ENCODE measurements at places on chromosomes 7 and 10.

DNA sequence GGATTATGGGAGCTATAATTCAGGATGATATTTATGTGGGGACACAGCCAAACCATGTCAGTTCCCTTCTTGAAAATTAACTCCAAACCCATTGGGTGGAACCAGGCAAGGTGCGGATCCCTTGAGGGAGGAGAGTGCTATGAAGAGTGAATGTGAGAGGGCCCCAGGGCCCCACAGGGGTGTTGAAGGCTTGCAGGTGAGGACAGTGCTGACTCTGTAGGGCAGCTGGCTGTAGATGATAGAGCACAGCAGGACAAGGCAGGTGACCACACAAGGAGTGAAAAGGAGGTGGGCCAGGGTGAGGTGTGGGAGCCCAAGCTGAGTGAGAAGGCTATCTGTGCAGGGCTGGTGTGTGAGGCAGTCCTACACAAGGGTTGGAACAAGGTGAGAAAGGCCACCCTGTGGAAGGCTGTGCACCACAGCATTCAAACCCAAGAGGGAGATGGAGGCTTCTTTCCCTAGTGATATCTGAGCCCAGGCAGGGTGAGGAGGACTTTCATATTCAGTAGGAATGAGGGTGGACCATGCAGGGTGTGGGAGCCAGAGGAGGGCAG, 746.0 kb upstream of the CELF2 start:
- DNase-seq: no peak

GRCh38 chr10:52447931-52448353, 133.9 kb downstream of the DKK1 start:
- DNase-seq: no peak

- no peak for DNase-seq
Measured at GRCh38 chr7:72099784-72100183, 312.4 kb downstream of the CALN1 start.

DNA sequence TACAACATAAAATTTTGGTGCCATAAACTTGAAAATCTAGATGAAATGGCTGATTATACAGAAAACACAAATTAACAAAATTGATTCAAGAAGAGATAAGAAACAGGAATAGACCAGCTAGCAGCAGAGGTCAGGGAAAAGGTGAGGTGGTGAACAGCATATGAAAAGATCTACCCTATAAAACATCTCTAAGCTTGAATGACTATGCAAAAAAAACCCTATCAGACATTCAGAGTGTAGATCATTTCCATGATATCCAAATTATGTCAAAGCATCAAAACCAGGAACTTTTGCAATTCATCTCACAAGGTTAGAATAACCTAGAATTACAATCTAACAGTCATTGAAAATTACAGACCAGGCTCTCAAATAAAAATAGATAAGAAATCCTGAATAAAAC, 14.6 kb upstream of the BPGM start:
- no peak for DNase-seq

DNA sequence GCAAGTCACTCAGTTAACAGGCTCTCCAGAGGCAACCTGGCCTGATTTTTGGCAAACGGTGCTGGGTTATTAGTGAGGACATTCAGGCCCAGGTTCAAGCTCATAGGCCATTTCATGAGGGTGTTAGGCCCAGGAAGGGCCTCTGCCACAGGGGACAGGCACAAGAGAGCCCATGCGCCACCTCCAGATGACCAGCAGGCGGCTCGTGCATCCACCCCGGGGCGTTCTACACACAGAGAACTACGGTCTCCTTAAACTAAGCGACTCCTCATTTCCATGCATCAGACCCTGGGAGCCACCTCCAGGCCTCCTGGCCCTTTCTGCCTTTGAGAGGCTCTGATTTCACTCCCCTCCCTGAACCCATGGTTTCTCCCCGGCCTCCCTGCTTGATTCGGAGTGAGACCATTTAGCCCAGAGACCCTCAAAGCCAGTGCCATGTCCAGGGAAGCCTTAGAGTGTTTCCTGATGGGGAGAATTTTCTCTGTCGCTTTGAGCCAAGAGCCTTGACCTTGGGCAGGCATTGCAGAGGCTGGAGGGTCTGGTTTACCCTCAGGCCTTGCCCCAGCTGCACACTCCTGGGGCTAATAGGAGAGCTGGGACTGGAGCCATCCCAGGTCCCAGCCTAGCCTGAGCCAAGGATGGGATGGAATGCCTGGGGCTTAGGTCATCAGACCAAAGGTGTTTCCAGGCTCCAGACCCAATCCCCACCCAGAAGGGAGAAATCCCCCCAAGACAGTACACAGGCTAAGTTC, 188.0 kb downstream of the GRID1 start:
- DNase-seq: no peak

- DNase-seq: peak; percentile 5
Measured at GRCh38 chr10:75546004-75546403, 114.6 kb downstream of the LRMDA start.

- DNase-seq: no peak
Measured at GRCh38 chr10:123795196-123795780, 96.3 kb downstream of the CPXM2 start.

- no peak for DNase-seq
Measured at GRCh38 chr10:867807-868206, 63.7 kb downstream of the LARP4B start.

GRCh38 chr7:19404912-19405329, 259.7 kb upstream of the FERD3L start:
- DNase-seq: no peak

DNA sequence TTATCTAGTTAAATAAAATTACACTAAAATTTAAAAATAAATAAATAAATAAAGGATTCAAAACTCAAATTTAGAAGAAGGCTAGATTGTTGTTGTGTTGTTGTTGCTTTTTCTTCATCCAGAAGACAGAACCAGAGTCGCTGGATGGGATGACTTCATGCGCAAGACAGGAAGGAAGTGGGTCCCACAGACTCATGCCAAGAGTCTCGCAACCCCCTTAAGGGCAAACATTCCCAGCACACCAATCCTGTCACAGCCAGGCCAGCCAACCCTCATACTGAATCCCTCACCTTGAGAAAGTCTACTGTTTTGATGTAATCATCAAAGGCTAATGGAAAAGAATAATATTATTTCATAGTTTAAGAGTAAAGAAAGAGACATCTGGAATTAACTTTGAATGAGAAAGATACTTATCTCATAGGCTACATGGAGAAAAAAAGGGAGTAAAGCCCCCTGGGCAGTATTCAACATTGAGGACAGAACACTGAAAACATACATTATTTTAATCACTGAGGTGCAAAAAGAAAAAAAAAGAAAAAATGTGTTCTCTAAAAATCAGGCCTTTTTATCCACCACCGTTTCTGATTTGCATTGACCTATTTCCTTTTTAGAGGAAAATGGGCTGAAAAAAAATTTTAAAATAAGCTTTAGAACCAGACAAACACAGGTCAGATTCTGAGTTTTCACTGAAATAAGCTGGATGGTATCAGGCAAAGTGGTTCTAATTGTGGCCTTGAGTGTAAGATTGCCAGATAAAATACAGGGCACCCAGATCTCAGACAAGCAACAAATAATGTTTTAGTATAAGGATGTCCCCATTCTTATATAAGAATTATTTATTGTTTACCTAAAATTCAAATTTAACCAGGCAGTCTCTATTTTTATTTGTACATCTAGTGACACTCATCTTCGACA, 826.5 kb downstream of the TNS3 start:
- DNase-seq: no peak

GRCh38 chr10:122264436-122264835, 6.7 kb upstream of the BTBD16 start:
- DNase-seq: no peak

DNA sequence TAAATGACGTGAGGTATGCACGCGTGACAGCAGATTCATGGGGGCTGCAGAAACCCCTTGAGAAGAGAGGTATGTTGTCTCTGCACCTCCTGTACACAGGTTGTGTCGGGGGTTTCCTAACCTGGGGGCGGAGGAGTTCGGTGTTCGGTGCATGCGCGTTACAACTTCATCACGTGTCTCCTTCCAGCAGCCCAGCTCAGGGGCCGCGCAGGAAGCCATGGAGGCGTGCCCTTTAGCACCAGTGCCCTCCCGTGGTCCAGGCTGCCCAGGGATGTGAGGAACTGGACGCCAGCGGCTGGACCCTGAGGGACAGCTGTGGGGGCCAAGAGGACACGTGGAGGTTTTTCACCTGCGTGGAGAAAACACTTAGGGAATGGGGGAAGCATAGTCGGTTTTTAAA, 186.4 kb downstream of the EBF3 start:
- no peak for DNase-seq

GRCh38 chr10:3776796-3777571, 8.0 kb downstream of the KLF6 start:
- DNase-seq: peak; percentile 25

- no peak for DNase-seq
Measured at GRCh38 chr10:58175990-58176900, 91.4 kb downstream of the IPMK start.

DNA sequence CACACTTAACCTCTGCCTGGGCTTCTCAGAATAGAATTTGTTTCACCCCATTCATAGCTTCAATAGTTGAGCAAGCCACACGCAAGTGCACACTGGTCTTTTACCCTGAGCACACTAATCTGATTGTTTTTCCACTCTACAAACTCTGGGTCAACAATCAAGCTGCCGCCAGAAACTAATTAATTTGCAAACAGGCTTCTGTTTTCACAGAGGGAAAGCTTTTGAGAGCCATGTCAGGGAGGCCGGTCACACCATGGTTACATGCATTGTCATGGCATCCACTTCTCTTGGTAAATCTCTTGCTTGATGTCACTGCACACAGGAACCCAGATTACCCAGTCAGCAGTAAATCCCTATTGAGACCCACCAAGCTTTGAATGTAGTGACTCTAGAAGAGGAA, 154.2 kb downstream of the SEMA3A start:
- no peak for DNase-seq

- no peak for DNase-seq
Measured at GRCh38 chr7:94446308-94446707, 51.6 kb downstream of the COL1A2 start.

GRCh38 chr10:99429517-99430095, 818 bp downstream of the GOT1 start:
- no peak for DNase-seq

DNA sequence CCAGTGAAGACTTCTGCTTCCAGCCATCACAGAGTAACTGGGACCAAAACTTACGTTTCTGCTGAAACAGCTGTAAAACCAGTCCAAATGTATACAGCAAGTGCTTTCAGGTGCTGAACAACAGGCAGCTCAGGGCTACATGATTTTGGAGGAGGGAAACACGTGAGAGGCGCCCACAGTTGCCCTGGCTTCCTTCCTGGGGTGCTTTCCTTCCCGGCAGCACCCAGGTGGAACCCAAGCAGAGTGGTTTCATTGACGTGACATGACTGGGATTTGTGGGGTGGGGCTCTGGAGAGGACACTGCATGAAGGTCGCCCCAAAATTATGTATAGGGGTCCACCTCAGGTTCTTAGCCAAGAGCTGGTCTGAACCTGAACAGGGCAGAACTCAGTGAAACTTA, 34.2 kb downstream of the IL2RA start:
- no peak for DNase-seq

GRCh38 chr7:66306243-66306642, 101.1 kb downstream of the TPST1 start:
- DNase-seq: peak; percentile 12

GRCh38 chr10:95544783-95545500, 16.2 kb downstream of the SORBS1 start:
- DNase-seq: no peak

DNA sequence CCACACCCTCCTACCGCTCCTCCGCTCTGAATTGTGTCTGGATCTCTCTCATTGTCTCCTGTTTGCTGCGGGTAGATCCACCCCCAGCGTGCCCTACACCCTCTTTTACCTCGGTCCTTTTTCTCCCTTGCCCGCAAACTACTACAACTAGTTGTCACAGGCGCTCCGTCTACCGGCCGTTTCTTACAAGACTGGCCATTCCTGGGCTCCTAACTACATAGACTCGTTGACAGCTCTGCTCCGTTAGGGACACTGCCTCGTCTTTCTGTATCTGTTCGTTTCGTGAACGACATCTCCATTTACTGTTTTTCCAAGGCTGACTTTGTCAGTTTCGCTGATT, 786 bp downstream of the TAF3 start:
- DNase-seq: peak; percentile 70

DNA sequence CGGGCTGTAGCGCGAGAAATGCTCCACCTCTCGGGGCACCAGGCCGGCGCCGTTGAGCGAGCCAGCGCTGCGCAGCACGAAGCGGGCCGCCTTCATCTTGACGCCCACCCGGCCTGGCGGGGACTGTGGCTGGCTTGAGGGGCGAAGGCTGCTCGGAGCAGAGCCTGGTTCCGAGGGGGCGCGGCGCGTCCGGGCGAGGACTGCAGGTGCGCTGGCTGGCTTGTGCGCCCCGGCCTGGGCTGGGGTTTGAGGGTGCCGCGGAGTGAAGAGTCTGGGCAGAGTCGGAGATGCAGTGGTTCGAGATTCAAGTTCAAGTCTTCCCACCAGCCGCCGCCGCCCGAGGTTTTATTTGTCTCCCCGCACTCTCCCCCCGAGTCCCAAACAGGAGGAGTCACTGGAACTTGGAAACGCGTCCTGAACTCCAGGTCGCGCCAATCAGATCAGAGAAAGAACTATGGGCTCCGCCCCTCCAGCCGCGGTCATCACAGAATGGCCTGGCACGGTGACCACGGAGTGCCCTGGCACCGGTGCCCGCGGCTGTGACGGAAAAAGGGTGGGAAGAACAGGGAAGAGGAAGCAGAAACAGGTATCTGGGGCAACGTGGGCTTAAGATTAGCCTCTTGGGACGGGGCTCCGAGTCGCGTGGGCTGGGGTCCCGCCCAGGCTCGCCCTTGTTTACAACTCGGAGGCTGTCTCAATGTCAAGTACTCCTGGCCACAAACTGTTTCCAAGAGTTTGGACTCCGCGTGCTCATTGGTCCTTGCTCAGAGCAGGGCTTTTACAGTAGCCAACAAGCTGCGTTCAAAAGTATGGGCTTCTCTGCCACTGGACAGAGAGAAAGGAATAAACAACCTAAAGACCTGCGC, at the start of gene PDK4:
PDK4 (minus strand) TSS at position 319 of the 866 bp plus-strand sequence; CDS start at position 96, 223 bp downstream.
- peak; percentile 50 for DNase-seq

DNA sequence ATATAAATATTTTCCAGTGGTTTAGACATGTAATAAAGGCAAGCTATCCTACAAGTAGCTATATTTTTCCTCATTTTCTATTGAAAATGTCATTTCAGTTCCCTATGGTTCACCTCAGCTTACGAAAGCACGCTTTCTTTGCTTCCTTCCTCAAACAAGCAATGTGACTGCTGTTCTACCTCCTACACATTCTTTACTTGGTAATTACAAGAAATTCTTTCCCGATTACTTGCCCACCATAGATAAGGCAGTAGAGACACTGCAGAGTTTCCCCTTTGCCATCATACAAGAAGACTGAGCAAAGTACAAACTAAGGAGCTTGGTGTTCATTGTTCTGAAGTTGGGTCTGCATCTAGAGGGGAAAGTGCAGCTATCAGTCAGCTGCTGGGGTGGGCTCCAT, 249.4 kb downstream of the CRPPA start:
- DNase-seq: no peak
